ENCODE measurements at places on chromosomes 13 and 19. TPM values are rescaled to one million over a fixed set of nuclear protein-coding genes. Genes with fewer than 3 reads are reported as not detected.

KMT2B gene
- 57.3 TPM for total RNA-seq

ZFP14 gene
- 5.1 TPM for total RNA-seq

PPP2R1A gene
- 203 TPM for total RNA-seq

LTBP4 gene
- 122 TPM for total RNA-seq

GRCh38 chr13:38868399-38868798, 122.2 kb downstream of the STOML3 start:
- DNase-seq: no peak

- no peak for DNase-seq
These were observed 1225.0 kb upstream of the MIR17HG start for GRCh38 chr13:90122531-90122930.

DNA sequence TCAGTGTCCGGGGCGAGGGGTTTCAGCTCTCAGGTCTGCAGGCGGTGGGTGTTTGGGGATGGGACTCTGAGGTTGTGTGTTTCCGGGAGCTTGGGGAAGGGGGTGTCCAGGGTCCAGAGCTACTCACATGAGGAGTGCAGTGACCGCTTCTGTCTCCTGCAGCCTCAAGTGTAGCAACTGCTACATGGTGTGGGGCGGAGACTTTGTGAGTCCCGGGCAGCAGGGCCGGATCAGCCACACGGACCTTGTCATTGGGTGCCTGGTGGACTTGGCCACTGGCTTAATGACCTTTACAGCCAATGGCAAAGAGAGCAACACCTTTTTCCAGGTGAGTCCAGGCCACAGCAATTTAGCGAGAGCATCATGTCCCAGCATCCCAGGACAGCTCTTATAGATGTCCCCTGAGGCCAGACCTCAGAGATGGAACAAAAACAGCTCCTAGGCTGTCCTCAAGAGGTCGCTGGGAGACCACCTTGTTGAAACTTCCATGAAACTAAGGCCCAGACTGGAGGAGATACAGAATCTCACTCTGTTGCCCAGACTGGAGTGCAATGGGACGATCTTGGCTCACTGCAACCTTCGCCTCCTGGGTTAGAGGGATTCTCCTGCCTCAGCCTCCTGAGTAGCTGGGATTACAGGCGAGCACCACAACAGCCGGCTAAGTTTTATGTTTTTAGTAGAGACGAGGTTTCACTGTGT, 44.9 kb downstream of the RYR1 start:
- DNase-seq: peak; percentile 20

Data from activated CD4-positive, alpha-beta memory T cell treated with anti-CD3 and anti-CD28 coated beads, Interleukin-2, amount 10 ng/mL, durations not matched to agents 7 days and 5 days (primary cell).